ENCODE measurements at places on chromosomes 3 and 15.

- no peak for DNase-seq
These were observed 100.0 kb upstream of the LINGO1 start for GRCh38 chr15:77732514-77733335.

DNA sequence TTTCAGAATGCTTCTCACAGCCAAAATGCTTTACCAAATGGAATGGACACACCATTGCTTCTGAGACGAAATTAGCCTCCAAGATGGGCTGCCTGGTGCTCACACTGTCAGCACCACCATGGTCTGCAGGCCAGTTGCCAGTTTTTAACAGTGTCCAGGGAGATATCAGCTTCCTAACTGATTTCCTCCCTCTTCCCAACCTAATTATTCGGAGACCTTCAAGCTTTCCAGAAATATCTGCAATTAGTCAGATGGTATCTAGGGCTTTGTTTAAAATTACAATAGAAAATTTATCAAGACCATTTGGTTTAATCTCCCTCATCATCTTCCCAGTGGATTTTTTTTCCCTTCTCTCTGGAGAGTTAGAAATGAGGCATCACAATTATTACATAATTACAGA lies 287.5 kb downstream of the ZPLD1 start:
- DNase-seq: no peak

GRCh38 chr3:25128735-25129134 lies 299.3 kb upstream of the RARB start:
- DNase-seq: no peak

DNA sequence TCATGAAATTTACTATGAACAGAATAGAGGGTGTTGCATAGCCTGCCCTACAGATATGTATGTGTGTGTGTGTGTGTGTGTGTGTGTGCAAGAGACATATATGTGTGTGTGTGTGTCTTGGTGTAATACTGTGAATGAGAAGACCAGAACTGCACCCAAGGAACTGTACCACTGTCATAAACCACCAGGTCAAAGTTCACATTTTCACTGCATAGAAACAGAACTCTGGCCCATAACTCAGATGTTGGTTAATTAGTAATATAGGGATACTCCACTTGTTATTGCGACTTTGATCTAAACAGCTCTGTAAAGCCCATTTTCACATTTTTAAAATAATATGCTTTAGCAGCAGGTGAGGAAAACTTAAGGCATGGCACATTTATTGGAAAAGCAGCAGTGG lies 111.8 kb downstream of the IGF2BP2 start:
- no peak for DNase-seq

DNA sequence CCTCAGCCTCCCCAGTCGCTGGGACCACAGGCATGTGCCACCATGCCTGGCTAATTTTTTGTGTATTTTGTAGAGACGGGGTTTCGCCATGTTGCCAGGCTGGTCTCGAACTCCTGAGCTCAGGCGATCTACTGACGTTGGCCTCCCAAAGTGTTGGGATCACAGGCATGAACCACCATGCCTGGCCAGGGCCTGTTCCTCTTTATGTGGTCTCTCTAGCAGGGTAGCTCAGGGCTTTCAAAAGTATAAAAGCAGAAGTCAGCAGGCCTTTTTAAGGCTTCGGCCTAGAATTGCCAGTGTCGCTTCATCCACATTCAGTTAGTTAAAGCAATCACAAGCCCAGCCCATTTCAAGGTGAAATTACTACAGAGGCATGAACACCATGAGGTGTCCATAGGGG lies 7.6 kb downstream of the VHL start:
- no peak for DNase-seq

DNA sequence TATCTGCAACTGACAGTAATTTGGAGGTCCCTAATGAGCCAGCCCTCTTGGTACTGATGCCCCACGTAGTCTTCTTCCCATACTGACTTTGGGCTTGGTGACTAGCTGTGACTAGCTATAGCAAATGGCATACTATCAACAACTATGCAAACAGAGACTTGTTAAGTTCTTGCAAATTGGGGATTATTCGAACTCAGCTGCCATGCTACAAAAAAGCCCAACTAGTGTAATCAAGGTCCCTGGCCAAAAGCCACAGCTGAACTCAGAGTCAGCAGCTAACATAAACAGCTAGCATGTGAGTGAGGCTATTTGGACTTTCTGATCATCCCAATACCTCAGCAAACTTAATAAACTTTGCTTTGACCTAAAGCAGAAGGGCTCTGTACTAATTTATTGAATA lies 121.2 kb upstream of the PLXND1 start:
- DNase-seq: no peak

GRCh38 chr15:98413933-98414546 lies 234.3 kb upstream of the IGF1R start:
- no peak for DNase-seq

DNA sequence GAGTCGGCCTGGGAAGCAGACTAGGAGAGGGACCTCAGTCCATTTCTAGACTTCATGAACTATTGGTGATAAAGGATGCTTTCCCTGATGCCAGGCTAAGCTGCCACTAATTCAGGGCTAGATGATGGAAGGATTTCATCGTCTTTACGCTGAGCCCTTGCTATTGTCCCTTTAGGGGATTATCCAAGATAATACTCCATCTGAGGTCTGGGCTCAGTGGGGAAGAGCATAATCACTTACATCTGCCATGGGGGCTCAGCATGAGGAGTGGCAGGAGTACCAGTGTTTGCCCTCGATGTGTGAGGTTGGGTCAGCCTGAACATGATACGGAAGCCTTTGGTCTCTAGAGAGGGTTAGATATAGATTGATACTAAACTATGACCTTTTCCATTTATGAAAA lies 47.3 kb downstream of the PTPRG start:
- DNase-seq: no peak

DNA sequence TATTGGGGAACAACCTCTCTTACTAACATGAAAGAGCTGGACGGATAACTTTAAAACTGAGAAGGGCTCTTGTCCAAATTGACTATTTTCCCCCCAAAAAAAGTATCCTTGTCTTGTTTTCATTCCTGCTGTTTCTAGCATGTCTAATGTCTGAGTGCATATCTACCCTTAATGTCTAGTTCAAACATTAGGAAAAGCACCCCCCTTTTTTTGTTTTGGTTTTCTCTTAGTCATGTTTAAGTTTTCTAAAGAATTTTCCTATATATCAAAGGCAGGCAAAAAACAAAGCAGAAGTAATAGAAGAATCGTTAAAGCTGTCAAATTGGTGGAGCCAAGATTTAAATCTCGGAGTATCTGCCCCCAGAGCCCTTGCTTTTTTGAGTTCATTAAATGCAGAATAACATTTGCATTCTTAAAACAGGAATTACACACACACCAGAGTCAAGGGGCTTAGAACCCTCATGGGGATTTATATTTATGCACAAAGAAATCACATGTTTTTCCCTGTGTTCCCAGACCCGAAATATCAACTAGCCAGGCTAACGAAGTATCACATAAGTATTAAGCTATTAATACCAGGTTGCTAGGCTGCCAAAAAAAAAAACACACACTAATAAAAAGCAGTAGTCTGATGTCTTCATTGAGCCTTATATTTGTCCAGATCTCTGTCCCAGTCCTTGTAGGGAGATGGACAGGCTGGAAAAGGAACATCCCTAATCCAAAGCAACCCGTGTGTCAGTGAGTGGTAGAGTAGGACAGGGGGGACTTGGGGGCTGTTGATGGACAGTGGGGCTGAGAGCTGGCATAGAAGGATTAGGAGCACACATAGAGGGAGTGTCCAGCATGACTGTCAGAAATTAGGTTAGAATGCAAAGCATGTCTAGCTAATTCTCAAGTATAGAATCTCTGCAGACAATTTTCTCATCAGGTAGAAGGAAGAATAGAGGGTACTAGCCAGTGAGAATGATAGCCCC lies 103.6 kb upstream of the BFSP2 start:
- no peak for DNase-seq

GRCh38 chr15:100918034-100918689 lies 995 bp upstream of the LRRK1 start:
- peak; percentile 76 for DNase-seq

- no peak for DNase-seq
These were observed 550.7 kb downstream of the ROBO1 start for GRCh38 chr3:79217096-79217495.

DNA sequence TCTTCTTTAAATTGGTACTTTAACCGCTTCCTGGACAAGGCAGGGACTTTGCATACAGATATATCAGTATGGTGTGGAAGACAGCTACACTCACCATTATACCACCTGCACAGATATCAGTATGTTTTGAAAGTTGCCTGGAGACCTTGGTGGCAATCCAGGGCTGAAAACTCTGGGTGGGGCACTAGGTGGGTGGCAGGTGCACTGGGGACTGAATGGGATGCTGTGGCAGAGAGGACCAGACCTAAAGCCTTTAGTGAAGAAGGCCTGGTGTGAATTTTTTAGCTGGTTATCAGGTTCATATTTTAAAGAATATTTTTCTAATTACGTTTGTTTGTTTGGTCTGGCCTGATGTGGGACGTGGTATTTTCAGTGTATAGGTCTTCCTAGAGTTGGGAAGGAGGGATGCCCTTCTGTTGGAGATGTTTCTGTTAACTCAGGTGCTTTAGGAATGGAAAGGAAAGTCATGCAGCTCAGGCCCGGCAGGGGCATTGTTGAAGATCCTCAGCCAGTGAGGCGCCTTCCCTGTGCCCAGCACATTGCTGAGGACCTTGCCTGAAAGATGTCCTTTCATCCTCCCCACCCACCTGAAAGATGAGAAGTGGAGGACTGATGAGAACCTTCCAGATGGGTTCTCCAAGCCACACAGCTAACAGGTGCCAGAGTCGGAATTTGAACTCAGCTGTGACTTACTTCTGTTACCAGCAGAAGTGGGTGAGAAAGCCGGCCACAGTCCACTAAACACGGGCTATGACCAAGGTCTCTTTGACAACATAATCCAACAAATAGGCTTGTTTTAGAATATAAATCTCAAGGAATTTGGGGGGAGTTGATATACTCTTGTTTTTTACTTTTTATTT lies 77.3 kb downstream of the APBA2 start:
- no peak for DNase-seq

- DNase-seq: no peak
These were observed 21.4 kb upstream of the GPR171 start for GRCh38 chr3:151224268-151224866.

- peak; percentile 96 for DNase-seq
These were observed at the start of gene EDEM1 for GRCh38 chr3:5187156-5187919. EDEM1 (plus strand) TSS chr3:5187707; CDS start chr3:5187806, 99 bp downstream.

- DNase-seq: no peak
These were observed 16.9 kb upstream of the IGSF10 start for GRCh38 chr3:151477591-151478334.

- DNase-seq: peak; percentile 9
These were observed 223.0 kb downstream of the NSUN3 start for GRCh38 chr3:94285872-94286271.

GRCh38 chr3:112136959-112137693 lies 4.1 kb upstream of the GCSAM start:
- DNase-seq: peak; percentile 24

- DNase-seq: no peak
These were observed 53.7 kb downstream of the PIK3CB start for GRCh38 chr3:138781012-138781470.

DNA sequence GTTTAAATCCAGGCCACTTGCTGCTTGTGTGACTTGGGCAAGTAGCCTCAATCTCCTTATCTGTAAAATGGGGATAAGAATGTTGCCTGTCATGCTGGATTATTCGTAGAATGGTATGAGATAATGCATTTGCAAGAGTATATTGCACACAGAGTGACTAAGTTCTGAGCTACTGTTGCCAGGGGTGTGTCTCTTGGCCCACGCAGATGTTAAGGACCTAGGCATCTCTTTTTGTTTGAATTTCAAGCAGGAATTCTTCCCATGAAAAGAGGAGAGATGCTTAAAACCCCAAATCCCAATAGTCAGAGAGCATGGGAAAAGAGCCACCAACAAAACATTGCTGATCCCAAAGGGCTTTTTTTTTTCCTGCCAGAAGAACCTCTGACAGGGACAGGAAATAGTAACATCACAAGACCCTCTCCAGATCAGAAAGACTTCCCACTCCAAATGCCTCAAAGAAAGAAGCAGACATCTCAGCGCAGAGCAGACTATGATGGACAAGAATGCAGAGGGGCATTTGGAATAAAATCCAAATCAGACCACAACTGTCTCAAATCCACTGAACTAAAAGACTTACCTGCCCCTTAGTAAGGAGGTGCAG lies 90.5 kb downstream of the MRPL46 start:
- DNase-seq: peak; percentile 78

DNA sequence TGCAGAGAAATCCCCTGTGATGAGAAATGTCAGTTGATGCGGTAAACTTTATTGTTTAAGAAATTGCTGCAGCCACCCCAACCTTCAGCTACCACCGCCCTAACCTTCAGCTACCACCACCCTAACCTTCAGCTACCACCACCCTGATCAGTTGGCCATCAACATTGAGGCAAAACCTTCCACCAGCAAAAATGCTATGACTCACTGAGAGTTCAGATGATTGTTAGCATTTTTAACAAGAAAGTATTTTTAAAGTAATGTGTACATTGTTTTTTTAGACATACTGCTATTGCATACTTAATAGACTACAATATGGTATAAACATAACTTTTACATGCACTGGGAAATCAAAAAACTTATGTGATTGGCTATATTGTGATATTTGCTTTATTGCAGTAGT lies 30.0 kb downstream of the U2SURP start:
- no peak for DNase-seq

GRCh38 chr15:42274702-42274989 lies 1.4 kb upstream of the TMEM87A start:
- no peak for DNase-seq

- no peak for DNase-seq
These were observed 12.5 kb upstream of the SKIL start for GRCh38 chr3:170344971-170345370.
